ENCODE measurements at places on chromosomes 7 and 10. TPM values are rescaled to one million over a fixed set of nuclear protein-coding genes. Genes with fewer than 3 reads are reported as not detected.

DNA sequence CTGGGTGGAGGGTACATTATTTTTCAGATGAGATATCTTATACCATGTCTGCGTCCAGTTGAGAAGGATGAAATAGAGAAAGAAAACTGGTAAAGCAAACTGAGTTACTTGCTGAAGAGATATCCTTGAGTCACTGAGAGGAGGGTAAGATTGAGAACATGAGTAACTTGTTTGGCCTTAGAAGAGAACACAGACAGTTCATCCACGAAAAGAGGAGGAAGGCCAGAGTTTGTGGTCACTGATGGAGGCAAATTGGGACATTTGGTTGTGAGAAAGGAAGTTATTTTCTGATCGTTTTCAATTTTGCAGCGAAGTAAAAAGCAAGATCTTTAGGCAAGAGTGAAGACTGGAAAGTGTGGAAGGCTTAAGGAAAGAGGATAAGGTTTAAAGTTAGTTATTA is 15.6 kb downstream of the MBL2 start:
- DNase-seq, result no peak

GRCh38 chr10:114103284-114103683 is 59.6 kb downstream of the ADRB1 start:
- peak; percentile 24 for DNase-seq

GRCh38 chr7:157400171-157400860 is 63.5 kb downstream of the DNAJB6 start:
- DNase-seq, result no peak

GRCh38 chr10:132194726-132195125 is 8.0 kb downstream of the DPYSL4 start:
- no peak for DNase-seq

DNA sequence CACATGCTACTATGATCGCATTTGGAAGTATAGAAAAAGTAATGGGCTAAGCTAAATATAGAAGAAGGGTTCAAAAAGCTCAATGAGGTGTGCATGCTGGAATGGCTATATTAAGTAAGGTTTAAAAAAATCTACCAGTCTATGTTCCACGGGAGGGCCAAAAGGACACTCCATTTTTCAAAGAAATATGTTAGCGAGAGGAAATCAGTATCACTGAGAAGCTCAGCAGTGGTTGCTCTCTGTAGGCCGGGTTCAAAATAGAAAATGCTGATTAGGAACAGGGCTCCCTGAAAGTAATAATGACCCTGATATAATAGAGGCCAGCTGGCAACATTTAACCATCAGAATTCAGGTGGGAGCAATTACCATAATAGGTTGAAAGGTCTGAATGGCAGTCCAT is 224.5 kb upstream of the SEMA3E start:
- no peak for DNase-seq

DNA sequence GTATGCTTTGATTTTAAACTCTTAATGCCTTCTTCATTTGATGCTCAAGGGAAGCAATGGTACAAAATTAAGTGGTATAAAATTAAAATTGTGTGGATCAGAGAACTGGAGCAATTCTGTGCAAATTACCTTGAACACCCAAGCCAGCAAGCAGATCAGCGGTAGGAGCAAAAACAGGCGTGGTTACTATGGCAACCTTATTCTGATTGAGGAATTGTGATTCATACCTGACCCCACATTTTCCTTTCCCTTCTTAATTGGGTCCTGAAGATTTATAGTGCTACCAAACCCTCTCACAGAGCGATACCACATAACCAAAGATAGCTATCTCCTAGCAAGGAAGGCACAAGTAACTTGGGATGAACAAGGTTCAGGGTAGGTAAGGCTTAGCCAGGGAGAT is 72.5 kb upstream of the FZD1 start:
- no peak for DNase-seq

GRCh38 chr7:50956522-50957155 is 173.9 kb upstream of the GRB10 start:
- DNase-seq, result peak; percentile 51

GRCh38 chr7:137325927-137326326 is 17.6 kb downstream of the PTN start:
- DNase-seq, result no peak

GRCh38 chr7:25026156-25026555 is 46.2 kb upstream of the OSBPL3 start:
- no peak for DNase-seq

- DNase-seq, result no peak
Measured at GRCh38 chr7:73829505-73829904, 1.3 kb upstream of the CLDN4 start.

The BAIAP2L1 gene
- 14.5 TPM for total RNA-seq

The NUTM2E gene
- total RNA-seq, result not detected

The OR9A2 gene
- total RNA-seq, result not detected

The GCC1 gene
- 12.9 TPM for total RNA-seq

The TBXAS1 gene
- total RNA-seq, result 48.6 TPM

The LIPF gene
- total RNA-seq, result not detected

The PNLIP gene
- total RNA-seq, result not detected

The EPO gene
- not detected for total RNA-seq

The ANKRD22 gene
- not detected for total RNA-seq
